Keratinocyte (primary cell): ENCODE measurements at places on chromosomes 11 and 22.

DNA sequence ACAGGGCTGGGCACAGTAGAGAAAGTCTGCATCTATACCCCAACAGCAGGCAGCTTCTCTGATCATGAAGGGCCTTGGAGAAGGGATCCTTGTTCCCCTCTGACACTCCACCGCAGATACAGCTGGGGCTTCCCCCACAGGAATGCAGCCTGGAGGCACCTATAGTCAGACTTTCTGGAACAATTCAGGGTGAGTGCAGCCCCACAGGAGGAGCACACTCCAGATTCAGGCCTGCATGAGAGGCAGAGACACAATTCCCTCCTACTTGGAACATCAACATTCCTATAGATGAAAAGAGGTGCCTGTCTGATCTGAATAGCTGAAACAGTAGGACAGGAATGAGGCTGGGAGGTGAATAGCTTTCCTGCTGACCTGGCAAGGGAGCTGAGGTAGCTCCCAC lies 1298.0 kb upstream of the CNTN5 start:
- DNase-seq: no peak

DNA sequence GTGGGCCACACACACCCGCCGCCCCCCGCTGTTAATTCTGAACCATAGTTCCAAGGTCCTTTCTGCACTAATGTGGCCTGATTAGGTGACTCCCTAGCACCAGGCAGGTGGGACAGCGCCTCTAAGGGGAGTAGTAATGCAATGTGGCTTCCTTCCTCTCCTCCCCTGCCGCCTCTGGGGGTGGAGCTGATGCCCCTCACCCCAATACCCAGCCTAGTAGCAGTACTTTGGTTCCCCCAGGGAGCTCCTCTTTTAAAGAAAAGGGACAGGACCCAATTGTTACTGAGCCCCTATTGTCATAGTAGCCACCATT lies 14.4 kb downstream of the RTN4RL2 start:
- DNase-seq: no peak

GRCh38 chr11:109857637-109858036 lies 235.6 kb upstream of the ZC3H12C start:
- no peak for DNase-seq

GRCh38 chr11:34926101-34926830 lies 9.8 kb downstream of the PDHX start:
- no peak for DNase-seq

DNA sequence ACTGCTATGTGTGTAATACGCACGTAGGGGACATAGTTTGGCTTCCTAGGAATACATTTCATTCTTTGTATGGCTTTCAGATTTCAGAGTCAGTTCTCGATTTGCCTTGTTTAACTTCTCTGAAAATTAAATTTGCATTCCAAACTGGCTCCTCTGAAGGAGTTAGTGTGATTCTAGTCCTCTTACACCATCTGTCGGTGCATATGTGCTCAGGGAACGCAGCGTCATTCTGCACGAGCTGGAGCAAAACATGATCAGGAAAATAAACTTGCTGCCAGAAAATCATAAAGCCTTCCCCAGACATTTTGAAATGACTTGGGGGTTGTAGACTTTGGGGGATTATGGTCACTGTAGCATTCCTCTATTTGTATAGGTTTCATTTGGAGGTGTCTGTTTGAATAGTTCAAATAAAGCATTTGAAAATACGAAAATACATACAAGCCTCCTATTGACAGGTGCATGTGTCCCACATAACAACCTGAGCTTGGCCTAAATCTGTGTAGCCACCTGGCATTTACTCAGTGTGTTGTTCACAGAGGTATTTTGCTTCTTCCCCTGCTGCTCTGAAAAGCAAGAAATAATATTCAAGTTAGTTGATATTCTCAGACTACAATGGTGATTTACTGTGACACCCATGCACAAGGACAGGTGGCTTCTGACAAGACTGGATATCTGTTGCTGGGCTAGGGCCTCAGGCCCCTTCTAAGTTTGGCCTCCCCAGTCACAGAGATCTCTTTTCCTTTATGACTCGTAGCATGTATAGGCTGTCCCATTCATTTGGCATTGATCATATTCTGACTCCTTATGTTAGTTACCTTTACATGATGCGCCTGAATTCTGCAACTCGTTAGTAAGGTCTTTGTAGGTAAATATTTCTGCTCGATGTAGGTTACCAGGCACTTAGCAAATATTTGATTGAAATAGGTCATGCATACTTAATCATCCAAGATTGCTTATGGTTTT lies 81.6 kb upstream of the SORL1-AS1 start:
- DNase-seq: no peak

GRCh38 chr11:28466506-28466905 lies 358.3 kb downstream of the METTL15 start:
- no peak for DNase-seq

DNA sequence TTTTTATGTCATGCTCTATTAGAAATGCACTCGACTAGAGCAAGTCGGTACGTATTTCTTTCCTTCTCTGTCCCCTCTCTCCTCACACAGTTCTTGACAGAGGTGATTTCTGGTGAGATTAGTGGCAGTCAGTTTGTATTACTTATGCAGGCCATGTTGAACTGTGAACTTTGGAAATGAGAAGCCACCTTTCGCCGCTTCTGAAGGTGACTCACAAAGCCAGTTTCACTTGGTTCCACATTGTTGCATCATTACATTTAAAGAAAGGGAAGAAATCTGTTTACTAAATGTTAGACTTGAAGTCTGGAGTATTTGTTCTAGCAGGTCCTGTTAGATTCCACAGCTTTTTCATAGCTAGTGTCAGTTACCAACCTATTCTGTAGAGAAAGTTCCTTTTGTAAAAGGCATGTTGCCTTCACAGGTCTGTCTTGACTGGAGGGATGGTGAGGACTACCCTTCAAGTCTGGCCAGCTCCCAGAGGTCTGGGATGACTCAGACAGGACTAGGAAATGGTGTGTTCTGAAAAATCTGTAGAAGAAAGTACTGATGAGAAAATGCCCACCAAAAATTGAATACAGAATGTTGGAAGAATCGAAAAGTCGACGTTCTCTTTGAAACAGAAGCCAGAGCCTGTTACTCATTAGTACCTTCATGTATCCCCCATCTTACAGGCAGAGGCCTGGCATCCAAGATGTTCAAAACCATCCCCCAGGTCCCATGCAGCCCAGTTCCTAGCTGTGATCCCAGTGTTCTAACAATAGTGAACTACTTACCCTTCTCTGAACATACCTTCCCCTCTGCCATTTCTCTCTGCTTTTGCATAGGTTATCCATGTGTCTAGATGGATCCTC lies 181.4 kb downstream of the DBX1 start:
- DNase-seq: peak; percentile 26

GRCh38 chr11:69367211-69367964 lies 73.4 kb downstream of the MYEOV start:
- DNase-seq: no peak

DNA sequence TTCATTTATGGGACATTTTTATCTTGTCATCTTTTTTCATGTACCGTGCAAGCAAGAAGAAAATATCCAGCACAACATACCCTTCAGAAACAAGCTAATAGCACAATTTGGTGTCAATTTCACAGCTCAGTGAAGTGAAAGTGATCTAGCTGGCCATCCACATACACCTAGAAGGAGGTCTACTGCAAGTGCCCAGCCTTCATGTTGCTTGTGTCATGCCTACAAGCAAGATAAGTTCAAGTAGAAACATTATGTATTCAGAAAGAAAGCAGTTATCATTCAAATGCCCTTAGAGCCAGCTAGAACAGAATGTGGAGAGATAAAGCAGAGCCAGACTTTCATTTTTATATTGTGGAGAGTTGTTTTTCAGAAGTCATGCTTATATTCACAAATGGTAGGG lies 325.7 kb upstream of the PITPNB start:
- DNase-seq: no peak

DNA sequence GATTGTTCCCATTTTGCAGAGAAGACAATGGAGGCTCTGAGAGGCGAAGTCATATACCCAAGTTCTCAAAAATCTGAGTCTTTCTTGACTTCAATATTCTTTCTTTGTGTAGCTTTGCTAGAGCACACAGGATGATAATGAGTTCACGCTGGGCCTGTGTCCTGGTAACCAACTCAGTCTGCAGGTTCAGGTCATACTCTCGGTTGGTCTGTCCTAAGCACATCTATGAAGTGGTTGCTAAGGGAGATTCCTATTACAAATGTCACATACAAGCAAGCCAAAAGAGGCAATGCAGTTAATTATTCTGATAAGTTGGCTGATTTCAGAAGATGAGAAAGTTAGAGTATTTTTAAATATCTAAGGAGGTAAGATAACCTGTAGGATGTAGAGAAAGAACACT lies 481.0 kb downstream of the SOX6 start:
- no peak for DNase-seq

DNA sequence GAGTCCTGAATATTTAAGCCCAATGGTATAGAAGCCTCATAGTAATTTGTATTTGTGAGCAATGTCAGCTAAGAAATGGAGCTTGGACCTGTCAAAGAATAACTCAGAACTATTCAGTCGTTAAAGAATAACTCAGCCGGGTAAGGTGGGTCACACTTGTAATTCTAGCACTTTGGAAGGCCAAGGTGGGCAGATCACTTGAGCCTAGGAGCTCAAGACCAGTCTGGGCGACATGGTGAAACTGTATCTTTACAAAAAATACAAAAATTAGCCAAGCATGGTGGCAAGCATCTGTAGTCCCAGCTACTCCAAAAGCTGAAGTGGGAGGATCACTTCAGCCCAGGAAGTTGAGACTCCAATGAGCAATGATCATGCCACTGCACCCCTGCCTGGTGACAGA lies 1526.5 kb downstream of the LRRC4C start:
- DNase-seq: no peak

GRCh38 chr11:111538407-111539114 lies 2.0 kb upstream of the LAYN start:
- DNase-seq: no peak

DNA sequence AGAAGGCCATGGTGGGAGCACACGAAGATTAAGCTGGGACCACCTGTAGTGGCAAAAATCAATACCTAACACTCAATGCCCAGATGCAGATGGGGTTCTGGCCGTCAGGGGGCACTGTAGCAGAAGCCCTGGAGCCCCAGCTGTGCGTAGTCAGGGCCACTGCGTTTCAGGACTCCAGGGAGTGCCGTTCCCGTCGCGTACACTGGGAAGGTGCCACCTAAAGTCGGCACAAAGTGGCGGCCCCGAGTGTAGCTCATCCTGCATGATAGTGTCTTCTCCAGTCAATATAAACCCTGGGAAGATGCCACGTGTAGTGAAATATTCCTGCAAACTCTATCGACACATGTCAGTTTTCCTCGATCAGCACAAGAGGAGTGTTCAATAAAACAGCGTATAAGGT lies 123.8 kb upstream of the NTM start:
- DNase-seq: no peak

GRCh38 chr22:27668828-27669797 lies 132.4 kb downstream of the MN1 start:
- DNase-seq: no peak

DNA sequence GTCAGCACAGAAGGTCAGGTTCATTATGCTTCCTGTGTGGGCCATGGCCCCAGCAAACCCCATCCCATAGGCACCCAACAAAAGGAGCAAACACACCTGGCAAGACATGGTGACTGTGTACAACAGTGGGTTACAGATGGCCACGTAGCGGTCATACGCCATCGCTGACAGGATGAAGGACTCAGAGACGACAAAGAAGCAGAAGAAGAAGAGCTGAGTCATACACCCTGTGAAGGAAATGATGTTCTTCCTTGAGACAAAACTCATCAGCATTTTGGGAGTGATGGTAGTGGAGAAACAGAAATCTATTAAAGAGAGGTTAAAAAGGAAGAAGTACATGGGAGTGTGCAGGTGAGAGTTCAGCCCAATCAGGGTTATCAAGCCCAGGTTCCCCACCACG lies 309 bp downstream of the OR8B12 start:
- DNase-seq: no peak

DNA sequence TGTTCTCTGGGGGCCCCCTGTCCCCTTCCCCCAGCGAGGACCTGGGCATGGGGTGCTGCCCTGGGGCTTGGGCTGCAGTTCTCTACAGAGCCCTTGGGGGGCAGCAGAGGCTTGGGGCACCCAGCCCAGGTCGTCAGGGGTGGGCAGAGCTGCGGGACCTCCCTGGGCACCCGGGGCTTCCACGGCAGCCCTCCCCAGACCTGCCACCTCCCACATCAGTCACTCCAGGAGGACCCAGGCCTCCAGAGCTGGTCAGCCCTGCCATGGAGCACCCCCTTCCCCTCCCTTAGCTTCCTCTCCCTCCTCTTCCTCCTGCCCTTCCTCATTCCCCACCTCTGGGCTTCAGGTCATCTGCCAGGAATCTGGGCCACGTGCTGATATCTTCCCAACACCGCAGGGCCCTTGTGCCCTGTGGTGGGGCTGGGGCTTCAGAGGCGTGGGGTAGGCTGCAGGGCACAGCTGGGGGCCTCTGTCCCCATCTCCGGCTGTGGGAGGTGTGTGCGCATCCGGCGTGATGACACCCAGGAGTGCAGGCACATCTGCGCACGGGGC lies 5.8 kb downstream of the TSPAN4 start:
- no peak for DNase-seq

- DNase-seq: no peak
These were observed 1.2 kb upstream of the MIOX start for GRCh38 chr22:50485221-50486131.

- DNase-seq: no peak
These were observed 15.4 kb upstream of the CASTOR1 start for GRCh38 chr22:30304495-30305244.

GRCh38 chr11:64827451-64827839 lies 17.0 kb downstream of the CDC42BPG start:
- DNase-seq: no peak

DNA sequence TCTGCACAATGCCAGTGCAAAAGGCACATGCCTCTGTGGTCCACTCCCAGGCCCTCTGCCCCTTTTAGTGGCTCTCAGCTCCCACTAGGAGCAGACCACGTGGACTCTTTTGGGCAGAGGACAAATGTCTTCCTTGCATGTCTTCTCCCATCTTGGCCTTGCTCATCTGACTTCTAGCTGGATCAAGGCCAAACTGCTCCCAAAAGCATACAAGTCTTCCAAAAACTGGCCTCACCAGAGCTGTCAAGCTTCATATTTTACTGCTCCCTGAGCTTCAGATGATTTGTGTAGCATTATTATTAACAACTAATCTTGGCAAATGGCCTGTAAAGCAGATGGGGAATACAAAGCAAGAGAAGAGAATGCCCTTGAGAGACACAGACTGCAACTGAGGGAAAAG lies 6.9 kb downstream of the SMPD1 start:
- no peak for DNase-seq

DNA sequence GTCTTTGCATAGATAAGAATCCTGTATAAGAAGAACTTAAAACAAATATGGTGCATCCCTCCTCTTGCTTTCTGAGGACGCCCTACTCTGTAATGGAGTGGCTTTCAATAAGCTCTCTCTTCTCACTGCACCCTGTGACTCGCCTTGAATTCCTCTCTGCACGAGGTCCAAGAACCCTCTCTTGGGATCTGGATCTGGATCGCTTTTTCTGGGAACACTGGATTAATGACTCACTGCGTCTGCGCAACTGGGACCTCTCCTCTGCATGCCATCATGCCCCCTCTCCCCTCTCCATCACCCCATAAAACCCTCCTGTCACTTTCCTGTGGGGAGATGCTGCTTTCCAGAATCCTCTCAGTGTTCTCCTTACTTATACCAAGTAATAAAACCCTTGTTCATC lies 15.1 kb upstream of the CABP2 start:
- no peak for DNase-seq
